GM23338 (cell line): ENCODE measurements at places on chromosomes 6 and 20.

GRCh38 chr6:156167625-156168071 lies 609.5 kb upstream of the ARID1B start:
- DNase-seq: no peak

DNA sequence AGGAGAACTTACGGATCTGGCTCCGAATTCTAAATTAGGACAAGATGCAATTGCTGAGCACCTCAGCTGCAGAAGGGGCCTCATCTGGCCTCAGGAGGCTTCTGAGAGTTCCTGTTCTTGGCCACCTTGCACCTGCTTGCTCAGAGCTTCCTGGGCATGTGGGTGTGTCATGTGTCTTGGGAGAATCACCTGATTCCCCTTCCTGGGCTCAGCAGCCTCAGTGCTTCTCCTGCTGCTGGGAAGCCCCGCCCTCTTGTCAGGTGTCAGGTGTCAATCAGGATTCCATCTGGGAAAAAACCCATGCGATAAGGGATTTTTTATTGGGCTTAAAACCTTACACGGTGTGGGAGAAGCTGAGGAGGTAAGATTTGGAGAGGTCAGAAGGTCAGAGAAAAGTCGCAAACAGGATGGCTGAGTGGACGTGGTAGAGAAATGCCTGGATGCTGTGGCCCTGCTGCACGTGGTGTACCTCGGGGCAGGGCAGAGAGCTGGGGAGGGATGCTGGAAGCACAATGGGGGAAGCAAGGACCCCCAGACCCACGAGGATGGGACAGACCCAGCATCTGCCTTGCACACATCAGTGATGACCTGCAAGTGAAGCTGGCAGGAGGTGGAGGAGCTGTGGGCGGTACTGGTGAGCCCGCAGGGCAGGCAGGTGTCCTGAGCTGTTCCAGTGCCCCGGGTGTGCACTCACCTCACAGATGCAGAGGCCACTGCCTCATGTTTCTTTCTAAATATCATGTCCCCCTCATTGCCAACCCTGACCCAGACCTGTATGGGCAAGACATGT lies 170.8 kb downstream of the CDH4 start:
- peak; percentile 56 for DNase-seq

GRCh38 chr6:89045011-89045387 lies 35.6 kb upstream of the PNRC1 start:
- no peak for DNase-seq

DNA sequence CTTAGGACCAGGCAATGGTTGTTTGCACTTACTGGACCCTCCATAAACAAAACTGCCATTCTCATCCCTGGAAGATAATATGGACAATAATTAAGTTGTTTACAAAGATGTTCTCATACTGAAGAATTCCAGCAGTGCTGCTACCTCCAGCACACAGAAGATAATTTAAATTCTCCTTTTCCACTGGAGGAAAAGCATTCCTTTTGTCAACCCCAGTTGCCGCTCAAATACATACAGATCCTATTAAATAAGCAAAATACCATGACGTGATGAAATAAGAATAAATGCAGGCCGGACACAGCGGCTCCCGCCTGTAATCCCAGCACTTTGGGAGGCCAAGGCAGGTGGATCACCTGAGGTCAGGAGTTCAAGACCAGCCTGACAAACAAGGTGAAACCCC lies 54.5 kb upstream of the IPCEF1 start:
- DNase-seq: no peak

DNA sequence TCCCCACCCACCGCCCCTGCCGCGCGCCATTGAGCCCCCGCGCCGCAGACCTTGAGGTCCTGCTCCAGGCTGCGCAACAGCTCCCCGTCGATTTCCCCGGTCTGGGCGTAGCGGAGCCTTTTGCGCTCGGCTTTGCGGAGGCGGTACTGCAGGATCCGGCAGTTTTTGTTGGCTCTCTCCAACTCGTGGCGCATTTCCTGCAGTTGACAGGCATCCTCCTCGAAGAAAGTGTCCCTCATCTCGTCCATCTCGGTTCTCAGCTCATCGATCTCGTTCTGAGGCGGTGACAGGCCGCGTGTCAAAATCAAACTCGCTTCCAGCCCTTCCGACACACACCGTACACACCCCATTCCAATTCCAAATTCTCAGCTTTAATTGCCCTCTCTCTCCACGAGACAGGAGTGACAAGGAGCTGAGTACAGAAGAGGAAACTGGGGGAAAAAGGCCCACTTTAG lies 4.3 kb downstream of the MTCL3 start:
- DNase-seq: peak; percentile 86

- DNase-seq: no peak
These were observed 21.9 kb downstream of the SPATA2 start for GRCh38 chr20:49893242-49894072.

GRCh38 chr20:58552366-58552934 lies 37.3 kb upstream of the APCDD1L start:
- DNase-seq: no peak

DNA sequence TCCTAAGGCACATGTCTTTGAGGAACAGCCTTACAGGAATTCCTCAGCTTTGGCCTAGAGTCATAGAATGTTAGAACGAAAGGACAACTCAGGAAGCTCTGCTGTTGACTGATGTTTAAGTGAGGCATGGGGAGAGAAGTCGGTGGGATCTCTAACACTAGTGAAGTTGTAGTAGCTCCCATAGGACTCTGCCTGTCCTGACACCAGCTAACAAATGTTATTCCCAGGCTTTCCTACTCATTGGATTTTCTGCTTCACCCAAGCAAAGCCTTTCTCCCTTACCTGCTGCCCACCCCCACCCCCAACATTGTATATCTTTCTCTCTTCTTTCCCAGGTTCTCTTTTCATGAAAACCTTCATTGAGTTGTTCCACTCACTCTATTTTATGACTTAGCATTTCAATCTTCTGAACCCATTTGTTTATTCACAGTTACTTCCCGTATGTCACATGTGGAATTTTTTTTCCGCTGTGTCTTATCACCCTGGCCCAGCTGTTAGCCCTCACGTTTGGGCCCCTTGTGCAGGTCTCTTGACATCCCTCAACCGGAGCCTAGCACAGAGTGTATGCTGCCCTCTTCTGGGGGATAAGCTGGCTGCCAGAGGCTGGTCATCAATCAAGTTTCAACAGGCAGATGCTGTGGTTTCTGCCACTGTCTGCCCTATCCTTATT lies 39.2 kb upstream of the RNF8 start:
- DNase-seq: peak; percentile 82

GRCh38 chr6:150118203-150118602 lies 24.6 kb upstream of the PPP1R14C start:
- no peak for DNase-seq

DNA sequence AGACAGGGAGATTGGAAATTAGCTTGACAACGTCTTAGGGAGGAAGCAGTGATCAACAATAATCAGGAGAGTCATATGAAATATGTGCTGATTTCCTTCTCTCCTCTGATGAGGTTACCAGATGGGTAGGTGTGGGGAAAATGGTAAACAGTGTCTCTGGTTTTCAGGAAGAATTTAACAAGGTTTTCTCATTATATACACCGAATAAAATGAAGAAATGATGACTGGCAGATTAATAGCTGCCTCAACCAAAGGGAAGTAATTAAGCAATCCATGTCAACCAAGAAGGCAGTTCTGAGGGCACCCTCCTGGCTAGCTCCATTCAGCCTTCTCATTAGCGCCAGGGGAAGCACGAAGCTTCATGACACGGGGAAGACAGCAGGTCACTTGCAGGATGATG lies 12.7 kb upstream of the RAMACL start:
- no peak for DNase-seq

GRCh38 chr6:95784869-95785268 lies 207.5 kb downstream of the MANEA start:
- DNase-seq: no peak

DNA sequence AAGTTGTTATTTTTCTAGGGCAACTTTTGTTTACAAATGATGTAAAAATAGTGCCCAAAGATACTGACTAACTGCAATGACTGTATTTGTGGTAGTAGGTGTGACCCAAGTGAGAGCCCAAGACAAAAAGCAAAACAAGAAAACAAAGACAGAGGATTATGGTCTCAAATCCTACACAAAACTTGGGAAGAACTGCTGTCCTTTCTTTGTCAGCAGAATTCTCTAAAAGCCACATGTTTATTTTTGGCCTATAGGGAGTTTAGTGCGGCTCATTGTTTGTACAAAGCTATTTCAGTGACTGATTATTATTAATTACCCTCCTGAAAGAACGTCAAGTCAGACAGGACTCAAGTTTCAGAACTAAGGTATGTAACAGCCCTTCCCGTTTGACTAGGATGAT lies 509.2 kb upstream of the SLC35B3 start:
- DNase-seq: no peak
